Naive thymus-derived CD4-positive, alpha-beta T cell (primary cell): ENCODE measurements at places on chromosomes 12 and 14. TPM values are rescaled to one million over a fixed set of nuclear protein-coding genes. Genes with fewer than 3 reads are reported as not detected.

Gene TCL1A
- total RNA-seq: 4.9 TPM

Gene NTS
- total RNA-seq: not detected

Gene FANCM
- total RNA-seq: 9.1 TPM

Gene GPR162
- total RNA-seq: 1.3 TPM

Gene CACNA1C
- total RNA-seq: 0.08 TPM

Gene SYCP3
- total RNA-seq: 0.87 TPM

Gene RNASE4
- 0.17 and 0.64 TPM in 2 replicates for total RNA-seq

Gene RNASE7
- total RNA-seq: not detected

Gene TAS2R14
- 3.3 and 4.8 TPM in 2 replicates for total RNA-seq

Gene FAM181A
- not detected for total RNA-seq

Gene KRT75
- total RNA-seq: not detected in 2 replicates

Gene AGAP2
- 41.3 TPM for total RNA-seq

Gene GPR132
- 46.8 TPM for total RNA-seq

Gene CLEC6A
- total RNA-seq: not detected in 2 replicates

Gene SLC25A21
- not detected for total RNA-seq

Gene SPRING1
- 27.1 TPM for total RNA-seq
